ENCODE measurements at places on chromosomes 3 and 15. TPM values are rescaled to one million over a fixed set of nuclear protein-coding genes. Genes with fewer than 3 reads are reported as not detected.
A peak's percentile ranks its signal among the peaks of the same experiment; 100 is the strongest.

TMCO5A gene
- 0.27 TPM for polyA plus RNA-seq

- no peak for DNase-seq
Measured at GRCh38 chr3:77887611-77888010, 847.7 kb downstream of the ROBO2 start.

CHRM5 gene
- 0.16 TPM for polyA plus RNA-seq

TWF2 gene
- polyA plus RNA-seq = 62.6 TPM

- peak; percentile 37 for DNase-seq
Measured at GRCh38 chr15:66566963-66567531, 1.2 kb upstream of the LCTL start.

DNA sequence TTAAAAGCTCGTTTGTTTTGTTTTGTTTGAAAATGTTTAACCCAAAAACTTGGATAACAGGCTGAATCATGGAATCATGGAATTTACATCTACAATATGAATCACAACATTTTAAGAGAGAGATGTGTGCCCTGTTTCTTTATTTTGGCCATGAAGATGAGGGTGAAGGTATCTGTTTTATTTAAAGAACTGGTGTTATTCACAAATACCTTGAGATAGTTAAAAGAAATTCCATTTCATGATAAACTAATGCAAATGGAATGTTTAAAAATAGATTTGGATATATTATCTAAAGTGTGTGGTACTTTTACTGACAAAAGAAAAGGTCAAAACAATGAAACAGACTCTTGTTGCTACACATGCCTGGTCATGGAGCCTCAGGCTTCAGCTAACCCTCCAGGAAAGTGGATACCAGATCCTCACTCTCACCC, 486.0 kb upstream of the CFAP20DC start:
- no peak for DNase-seq

Data from thymus (tissue), 14 donors.